ENCODE measurements at places on chromosomes 12 and 14.

DNA sequence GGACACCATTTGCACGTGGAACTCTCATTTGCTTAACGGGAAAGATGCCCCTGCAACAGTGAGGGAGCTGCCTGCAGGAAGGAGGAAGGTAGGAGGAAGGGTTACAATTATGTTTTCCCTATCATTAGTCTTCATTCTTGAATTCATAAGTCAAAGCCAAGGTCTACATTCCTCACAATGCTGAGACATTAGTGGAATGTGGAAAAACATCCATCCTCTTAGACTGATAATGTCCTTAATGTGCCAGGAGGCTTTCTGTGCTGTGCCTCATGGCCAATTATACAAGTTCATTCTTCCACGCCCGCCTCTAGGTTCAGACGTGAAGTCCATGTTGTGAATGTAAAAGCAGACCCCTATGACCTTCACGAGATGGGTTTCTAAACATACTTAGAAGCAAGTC, 1212.4 kb upstream of the TMEM132C start:
- DNase-seq: no peak

DNA sequence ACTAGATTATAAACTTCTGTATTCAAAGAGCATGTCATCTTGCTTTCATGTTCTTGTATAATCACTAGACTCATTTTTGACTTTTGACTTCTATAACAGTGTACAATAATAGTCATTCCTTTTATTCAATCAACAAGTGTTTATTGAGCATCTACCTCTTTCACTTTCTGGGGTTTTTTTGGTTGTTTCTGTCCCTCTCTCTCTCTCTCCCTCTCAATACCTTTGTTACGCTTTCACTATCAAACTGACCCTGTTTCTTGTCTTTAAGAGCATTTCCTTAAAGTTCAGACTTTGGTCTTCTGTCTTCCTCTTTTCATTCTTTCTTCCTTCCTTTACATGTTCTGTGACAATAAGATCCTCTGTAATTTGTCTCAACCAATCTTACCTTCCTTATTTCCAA, 49.5 kb downstream of the GPR137C start:
- DNase-seq: no peak

DNA sequence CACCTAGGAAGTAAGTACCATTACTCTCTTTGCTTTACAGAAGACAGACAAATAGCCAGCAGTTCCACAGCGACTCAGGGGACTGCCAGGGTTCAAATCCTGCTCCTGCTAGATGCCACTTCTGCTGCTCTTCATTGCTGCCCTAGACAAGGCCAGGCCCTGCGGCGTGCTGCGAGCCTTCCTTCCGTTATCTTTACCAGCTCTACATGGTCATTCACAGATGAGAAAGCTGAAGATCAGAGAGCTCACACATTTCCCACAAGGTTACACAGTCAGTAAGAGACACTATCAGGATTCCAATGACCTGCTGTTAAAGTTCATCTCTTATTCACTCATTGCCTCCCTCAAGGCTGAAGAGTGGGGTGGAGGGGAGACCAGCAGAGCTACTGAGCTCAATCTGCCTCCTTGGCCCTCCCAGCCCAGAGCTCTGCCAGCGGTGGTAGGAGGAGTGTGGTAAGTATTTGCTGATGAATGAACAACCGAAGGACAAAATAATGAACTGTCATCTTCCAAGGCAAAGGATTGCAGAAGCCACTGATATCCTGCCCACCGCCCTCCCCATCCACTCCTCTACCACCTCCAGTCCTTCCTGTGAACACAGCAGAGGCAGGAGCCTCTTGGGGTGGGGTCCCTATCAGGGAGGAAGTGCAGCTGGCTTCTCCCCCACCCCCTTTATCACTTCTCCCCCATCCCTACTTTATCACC, 14.6 kb upstream of the HDAC7 start:
- no peak for DNase-seq

- DNase-seq: no peak
Measured at GRCh38 chr12:52876372-52876771, 27.6 kb upstream of the KRT78 start.

DNA sequence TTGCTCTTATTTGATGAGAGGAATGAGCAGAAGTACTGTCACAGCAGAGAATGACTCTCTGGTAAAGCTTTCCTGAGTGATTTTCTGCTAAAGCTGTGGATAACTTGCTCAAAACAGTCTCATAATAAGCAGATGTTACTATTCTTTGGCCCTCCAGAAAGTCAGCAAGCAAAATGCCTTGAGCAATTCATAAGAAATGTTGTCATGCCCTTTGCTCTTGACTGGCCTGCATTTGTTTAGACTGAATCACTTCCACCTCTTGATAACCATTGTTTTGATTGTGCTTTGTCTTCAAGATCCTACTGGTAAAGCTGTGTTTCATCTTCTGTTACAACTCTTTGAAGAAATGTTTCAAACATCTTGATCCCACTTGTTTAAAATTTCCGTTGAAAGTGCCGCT, 457.9 kb upstream of the FOXG1 start:
- DNase-seq: no peak
